CD4-positive, alpha-beta T cell treated with Interleukin-6 for 4 hours (primary cell): ENCODE measurements at places on chromosomes 3 and 15.

DNA sequence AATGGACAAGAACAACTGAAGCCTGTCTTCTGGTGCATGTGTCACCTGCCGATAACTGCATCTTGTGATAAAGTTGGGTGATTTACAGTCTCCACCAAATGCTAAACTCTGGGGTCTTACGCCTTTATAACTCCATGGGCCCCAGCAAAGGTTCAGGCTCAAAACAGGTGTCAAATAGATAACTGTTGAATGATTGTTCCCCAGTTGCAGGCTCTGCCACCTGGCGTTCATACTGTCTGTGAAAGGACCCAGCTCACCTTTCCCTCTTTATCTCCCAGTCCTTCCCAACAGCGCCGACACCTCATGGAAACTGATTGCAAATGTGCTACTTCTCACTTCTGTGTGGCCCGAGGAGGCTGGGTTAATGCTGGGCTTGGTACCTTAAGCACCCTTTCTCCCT, 8.3 kb upstream of the SNX22 start:
- DNase-seq = no peak

DNA sequence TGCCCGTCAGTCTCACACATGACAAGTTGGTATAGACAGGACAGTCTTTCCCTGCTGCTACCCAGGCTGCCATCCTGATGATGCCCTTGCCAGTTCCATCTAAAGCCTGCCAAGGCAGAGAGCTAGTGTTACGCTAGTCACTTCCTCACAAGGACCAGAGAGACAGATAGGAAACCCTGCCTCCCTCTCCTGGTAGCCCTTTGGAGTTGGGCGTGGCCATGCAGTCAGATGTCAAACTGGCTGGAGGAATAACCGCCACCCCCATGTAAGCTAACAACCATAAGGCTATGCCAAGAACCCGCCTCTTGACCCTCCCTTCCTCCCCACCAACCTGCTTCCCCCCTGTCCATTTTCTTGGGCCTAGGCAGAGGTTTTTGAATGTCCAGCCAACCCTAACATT, 2.8 kb downstream of the TMEM115 start:
- DNase-seq = no peak

DNA sequence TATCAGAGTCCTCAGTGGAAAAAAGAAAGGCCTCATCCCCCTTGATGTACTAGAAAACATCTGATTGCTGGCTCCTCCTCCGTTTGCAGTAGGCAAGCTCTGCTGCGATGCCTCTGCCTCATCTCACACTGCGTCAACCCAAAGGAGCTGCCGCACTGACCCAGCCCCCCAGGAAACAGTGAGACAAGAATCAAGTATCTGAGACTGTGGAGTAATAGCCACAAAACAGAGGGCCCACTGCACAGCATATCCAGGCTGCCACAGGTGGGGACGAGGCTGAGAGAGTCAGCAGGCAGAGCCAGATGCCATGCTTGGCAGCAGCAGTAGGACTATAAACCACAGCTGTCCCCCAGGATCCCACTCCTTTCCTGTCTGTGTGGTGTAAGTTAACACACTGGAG, 165.9 kb downstream of the STAC start:
- DNase-seq = no peak

DNA sequence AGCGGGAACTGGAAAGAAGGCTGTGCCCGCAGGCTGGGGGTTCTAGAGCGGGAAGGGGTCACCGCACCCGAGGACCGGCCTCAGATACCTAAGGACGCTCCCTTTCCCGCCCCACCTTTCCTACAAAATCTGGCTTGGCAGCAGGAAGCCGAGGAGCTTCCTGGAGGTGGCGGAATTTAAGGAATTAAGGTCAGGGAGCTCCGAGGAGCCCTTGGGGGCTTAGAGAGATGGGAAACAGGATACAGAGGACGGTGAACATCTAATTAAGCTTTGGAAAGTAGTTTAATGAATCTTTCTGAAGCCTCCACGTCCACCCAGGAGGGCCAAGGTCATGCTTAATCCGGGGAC, 507 bp upstream of the AP3B2 start:
- DNase-seq = no peak

- peak; percentile 36 for DNase-seq
Measured at GRCh38 chr3:71129611-71130431, 453.7 kb downstream of the FOXP1 start.

DNA sequence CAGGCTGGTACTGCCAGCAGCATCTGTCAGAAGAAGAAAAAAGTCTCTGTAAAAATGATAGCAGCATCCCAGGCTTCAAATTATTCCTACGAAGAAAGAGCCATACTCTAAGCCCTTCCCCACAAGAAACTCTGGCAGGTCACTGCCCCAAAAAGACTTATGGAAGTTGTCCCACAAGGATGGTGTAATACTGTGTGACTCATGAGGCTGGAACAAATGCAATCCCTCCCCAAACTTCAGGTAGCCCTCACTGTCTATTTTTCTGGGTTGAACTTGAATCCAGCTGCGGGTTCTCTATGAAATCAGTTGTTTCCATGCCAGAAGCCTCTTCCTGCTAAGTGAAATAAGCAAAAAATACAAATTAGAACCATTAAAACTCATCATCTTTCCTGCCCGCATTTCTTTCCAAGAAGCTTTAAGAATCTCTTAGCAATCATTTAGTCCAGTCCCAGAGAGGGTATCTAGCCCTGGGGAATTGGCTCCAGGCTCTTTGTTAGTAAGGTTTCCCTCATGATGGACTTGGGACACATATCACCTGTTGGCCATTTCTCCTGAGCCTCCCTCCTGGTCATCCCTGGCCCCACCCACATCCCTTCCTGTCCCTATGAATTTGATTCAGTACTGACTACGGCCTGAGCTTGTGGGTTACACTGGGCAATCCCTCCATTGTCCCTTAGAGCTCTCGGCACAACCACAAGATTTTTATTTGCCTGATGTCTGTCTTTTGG, 51.7 kb downstream of the FAM174B start:
- no peak for DNase-seq
